ENCODE measurements at places on chromosomes 5 and 9.

- no peak for DNase-seq
These were observed 91.9 kb upstream of the STC2 start for GRCh38 chr5:173420108-173420507.

- no peak for DNase-seq
These were observed 27.8 kb upstream of the CSF1R start for GRCh38 chr5:150114102-150114641.

GRCh38 chr5:118653183-118653582 is 335.2 kb downstream of the DTWD2 start:
- DNase-seq = no peak

GRCh38 chr5:106755066-106755465 is 915.7 kb downstream of the EFNA5 start:
- no peak for DNase-seq

DNA sequence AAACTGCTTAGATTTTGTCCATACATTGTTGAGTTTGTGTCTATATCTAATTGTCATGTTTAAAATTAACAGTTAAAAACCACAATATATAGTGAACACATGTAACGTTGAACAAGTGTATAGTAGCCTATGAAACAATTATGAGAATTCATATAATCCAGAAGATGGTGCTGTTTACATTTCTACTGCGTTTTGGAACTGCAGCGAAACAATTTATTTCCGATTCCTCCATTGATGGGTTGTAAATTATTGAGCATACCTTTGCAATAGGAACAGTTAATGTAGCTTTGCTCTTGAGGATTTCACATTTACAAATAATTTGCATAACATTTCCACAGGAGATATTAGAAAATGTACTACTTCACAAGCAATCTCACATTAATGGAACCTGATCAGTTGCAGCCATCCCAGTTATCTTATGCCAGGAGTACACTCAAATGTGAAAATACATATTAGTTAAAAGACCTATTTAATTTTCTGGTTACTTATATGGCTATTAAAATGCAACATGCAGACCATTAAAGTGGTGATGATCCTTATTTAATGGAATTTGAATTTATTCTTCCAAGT is 411.8 kb downstream of the CDH10 start:
- no peak for DNase-seq

Measured in GM04503 (cell line).